ENCODE measurements at places on chromosomes 1 and 21.
A peak's percentile ranks its signal among the peaks of the same experiment; 100 is the strongest.

DNA sequence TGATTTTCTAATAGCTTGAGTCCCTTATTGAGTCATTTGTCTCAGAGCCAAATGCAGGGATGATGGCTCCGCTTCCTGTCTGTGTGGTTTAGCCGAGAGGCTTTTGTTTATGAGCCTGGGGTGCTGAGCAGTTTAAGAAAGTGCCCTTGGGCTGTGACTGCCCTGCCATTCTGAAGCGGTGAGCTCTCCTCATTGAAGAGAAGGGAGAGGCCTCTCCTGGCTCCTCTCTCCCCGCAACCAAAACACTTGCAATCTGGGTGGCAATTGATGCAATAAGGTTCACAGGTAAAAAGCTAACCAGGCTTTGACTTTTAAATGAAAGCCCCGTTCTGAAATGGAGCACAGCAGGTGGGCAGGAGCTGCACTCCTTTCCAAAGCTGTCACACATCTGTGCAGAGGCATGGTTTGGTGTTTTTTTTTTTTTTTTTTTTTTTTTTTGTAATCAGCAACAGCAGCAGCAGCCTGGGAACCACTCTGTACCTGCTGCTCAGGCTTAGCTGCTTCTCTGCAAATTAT lies 403.7 kb downstream of the SIPA1L2 start:
- peaks cover 10% of the 10 kb centered on the region for H3K4me1 ChIP-seq
- H3K27me3 ChIP-seq: peaks cover 4% of the 10 kb centered on the region
- H3K36me3 ChIP-seq: no peaks in the 10 kb centered on the region

DNA sequence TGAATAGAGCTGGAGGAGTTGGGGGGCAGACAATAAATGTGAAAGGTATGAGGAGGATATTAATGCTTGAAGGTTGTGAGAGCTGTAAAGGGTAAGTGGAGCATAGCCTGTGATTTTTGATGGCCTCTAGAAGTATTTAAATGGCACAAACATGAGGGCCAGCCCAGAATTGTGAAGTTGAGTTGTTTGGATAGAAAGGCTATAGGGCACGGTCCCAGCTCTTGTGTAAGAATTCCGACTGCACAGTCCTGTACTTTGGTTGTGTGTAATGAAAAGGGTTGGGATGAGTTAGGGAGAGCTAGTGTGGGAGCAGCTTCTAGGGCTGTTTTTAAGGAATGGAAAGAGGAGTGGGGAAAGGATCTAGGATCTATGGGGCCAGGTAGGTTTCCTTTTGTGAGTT lies 665.5 kb downstream of the USP25 start:
- DNase-seq: no peak
- no peaks in the 10 kb centered on the region for H3K4me1 ChIP-seq
- H3K4me3 ChIP-seq: no peak overlapping the region

- H3K36me3 ChIP-seq: peaks cover 1% of the 10 kb centered on the region
- no peaks in the 10 kb centered on the region for H3K4me1 ChIP-seq
- DNase-seq: no peak
- H3K27ac ChIP-seq: no peak overlapping the region
Observed at GRCh38 chr1:223214261-223214807, 71.3 kb upstream of the TLR5 start.

DNA sequence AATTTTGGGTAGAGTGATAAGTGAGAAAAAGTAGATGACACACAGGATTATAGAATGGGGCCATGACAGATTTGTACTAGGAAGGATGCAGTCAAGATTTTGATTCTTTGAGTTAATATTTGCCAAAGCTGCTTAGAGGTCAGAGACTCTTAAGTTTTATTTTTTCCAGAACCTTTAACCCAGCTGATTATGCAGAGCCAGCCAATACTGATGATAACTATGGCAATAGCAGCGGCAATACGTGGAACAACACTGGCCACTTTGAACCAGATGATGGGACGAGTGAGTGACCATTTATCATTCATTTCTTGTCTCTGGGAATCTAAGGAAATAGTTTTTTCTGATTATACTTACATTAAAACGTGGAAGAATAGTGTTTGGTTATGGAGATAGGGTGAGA lies 16.1 kb downstream of the UBAP2L start:
- no peak overlapping the region for H3K27ac ChIP-seq
- no peak overlapping the region for H3K4me3 ChIP-seq
- H3K36me3 ChIP-seq: peaks cover 38% of the 10 kb centered on the region
- H3K4me1 ChIP-seq: peaks cover 14% of the 10 kb centered on the region
- H3K27me3 ChIP-seq: no peaks in the 10 kb centered on the region

DNA sequence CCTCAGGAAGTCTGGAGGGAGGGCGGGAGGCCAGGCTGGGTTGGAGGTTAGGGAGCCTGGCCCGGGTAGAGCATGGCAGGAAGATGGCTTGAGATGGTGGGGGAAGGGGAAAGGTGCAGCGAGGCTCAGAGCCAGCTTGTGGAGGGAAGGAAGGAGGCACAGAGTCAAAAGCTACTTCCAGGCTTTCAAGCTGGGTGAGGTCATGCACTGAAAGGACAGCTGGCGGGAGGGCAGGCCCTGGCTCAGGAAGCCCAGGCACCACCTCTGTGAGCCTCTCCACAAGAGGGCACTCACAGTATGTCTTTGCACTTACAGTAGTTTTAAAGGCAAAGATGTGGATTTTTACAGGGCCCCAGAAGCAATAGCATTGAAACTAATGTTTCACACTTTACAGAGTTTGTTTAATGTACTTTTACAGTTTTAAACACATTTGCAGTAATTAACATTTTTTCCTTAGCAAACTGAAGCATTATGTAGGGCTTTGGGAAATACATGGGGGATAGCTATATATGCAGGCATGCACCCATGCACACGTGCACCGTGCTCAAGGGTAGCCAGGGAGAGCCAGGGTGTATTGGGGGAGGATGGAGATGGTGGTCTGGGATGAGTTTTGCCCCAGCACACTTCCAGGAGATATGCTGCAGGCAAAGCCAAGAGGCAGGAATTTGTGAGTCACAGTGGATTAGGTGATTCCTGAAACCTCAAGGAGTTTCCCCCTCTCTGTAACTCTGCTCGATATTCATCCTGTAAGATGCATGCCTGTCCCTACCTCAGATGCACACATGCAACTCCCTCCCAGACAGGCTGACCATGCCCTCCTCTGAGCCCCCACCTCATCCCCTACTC lies 6.1 kb upstream of the ADAM15 start:
- DNase-seq: peak; percentile 52
- H3K27ac ChIP-seq: peak overlapping the region; percentile 12
- no peaks in the 10 kb centered on the region for H3K36me3 ChIP-seq
- H3K4me1 ChIP-seq: peaks cover 14% of the 10 kb centered on the region
- H3K27me3 ChIP-seq: peaks cover 10% of the 10 kb centered on the region
